ENCODE measurements at places on chromosomes 3 and 15.

DNA sequence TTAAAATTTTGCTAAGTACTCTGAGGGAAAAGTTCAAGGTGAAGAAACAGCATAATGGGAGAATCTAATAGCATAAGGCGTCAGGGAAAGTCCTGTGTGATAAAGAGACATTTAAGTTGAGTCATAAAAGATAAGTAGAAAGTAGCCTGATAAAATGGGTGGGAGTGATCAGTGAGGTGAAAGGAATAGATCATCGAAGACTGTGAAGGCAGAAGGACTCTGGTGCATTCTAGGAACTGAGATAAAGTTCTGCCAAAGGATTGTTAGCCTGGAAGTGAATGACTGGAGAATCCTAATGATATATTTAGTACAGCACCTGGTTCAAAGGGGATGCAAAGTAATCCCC is 149.9 kb downstream of the CFAP20DC start:
- no peak for DNase-seq

DNA sequence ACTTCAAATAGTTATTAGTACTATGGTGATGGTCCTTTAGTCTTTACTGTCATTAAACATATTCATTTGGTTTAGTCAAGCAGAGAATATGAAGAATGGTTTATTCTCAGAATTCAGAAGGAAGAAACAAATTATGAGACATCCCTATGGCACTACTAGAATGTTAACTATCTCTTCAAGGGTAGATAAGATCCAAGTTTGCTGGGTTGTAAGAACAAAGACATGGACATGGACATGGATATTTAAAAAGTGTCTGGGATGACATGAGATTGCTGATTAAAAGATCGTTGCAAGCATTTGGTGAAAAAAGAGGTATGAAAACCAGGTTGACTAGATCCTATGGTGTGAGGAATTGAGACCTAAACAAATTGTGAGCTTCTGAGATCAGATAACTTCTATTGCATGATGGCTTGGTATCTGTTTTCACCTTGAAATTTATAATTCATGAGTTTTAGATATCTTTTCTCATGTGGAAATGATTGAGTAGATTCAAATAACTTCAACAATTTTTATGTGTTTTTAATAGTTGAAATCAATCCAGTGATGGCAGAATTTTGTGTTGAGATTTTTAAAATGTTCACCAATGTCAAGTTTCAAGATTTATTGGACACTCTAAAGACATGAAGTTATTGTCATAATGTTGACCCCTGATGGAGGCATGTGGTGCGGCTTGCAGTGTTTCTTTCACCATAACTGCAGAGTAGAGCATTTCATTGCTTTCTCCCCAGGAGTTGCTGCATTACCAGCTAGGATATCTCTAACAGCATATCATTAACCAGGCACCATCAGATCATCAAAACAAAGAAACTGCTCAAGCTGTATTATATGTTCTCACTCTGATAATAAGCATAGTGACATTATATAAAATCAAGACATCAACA is 72.6 kb downstream of the NAALADL2 start:
- no peak for DNase-seq

DNA sequence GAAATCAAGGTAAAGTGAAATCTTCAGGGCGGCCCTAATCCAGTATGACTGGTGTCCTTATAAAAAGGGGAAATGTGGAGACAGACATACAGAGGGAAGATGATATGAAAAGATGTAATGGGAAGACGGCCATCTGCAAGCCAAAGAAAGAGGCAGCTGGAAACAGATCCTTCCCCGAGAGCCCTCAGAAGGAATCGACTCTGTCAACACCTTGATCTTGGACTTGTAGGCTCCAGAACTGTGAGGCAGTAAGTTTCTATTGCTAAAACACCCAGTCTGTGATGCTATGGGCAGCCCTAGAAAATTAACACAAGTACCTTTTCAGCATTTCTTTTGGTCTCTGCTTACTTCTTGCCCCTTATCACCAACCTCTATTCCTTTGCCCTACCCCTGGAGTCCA is 174.7 kb upstream of the TPM1 start:
- DNase-seq: no peak

GRCh38 chr15:30933293-30933692 is 29.6 kb downstream of the FAN1 start:
- no peak for DNase-seq

GRCh38 chr3:173742491-173742890 is 344.9 kb downstream of the NLGN1 start:
- DNase-seq: no peak

GRCh38 chr15:32933236-32933635 is 215.4 kb downstream of the GREM1 start:
- no peak for DNase-seq

GRCh38 chr3:169458752-169459151 is 204.8 kb downstream of the MECOM start:
- no peak for DNase-seq

DNA sequence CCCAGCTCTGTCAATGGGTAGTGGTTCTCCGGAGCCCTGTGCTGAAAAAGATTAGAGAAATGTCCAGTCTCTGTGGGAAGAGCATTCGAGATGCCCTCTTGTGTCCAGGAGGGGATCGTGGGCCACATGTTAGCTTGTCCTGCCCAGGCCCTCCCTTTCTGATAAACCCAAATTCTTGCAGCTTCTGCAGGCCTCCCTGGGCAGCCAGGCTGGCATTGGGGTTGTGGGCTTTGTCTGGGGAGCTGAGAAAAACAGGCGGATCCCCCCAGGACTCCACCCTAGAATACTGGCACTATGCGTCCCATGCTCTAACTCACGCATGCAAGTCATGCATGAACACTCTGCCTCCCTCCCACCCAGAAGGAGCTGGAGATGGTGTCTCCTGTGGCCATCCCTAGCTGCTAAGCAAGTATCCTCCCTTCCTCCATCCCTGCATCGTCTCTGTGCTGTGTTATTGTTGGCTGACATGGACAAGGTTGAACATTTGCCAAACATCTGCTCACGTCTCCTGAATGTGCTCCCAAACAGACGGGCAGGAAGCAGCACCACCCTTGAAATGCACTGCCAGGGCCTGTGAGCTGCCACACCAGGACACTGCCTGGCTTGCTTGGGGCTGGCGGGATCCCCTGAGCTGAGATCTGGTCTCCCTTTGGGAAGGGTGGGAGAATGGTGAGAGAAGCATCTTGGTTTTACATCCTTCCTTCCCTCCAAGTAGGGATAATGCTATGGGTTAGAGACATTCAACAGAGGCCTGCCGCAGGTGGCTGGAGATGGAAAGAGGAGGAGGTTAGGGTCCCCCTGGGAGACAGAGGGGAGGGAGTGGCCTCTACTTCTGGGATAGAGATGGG is 26.5 kb downstream of the CFAP161 start:
- DNase-seq: no peak

DNA sequence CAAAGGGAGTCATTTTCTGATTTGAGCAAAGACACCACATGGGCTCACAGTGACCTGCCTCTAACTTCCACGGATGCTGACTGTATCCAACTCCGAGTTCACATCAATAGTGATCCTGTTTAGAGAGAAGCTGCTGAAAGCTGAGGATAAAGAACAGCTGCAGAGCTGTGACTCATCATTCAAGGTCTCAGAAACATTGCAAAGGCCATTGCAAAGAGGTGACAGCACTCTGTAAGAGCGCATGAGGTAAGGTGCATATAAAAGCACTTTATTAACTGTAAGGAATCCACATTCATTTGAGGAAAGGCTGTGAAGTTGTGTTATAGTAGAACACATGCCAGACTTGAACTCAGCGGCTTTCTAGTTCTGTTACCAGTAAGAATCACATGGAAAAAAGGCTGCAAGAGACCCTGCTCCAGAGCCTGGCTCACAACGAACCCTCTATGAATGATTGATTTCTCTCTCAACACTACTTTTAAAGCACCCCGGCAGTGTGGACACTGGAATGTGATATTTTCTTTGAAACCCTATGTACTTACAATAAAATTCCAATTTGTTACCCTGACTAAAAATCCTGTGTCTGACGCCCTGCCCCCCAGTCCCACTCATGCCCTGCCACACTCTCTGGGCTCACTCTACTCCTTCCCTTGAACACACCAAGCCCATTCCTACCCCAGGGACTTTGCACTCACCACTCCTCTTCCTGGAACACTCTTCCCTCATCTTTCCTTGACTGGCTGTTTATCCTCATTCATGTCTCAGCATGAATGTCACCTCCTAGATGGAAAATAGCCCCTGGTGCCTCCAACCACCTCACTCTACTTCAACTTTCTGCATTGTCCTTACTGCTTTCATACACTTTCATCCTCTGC is 111.2 kb downstream of the LSM3 start:
- no peak for DNase-seq

DNA sequence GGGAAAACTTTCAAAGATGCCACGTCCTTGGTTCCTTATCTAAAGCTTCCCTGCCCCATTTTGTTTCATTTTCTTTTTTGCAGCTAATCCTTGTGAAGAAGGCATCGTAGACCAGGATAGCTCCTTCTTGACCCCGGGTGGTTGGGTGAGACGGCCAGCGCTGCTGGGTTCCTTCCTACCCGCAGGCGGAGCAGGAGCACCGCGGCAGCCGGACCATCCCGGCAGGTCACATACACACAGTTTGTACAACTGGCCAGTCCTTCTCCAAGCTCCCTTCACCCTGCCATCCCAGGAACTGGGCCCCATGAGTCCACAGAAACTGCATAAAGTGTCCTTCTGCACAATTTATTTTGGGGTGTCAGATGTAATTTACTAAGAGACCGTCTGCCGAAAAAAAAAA is 83.9 kb downstream of the MEGF11 start:
- no peak for DNase-seq

DNA sequence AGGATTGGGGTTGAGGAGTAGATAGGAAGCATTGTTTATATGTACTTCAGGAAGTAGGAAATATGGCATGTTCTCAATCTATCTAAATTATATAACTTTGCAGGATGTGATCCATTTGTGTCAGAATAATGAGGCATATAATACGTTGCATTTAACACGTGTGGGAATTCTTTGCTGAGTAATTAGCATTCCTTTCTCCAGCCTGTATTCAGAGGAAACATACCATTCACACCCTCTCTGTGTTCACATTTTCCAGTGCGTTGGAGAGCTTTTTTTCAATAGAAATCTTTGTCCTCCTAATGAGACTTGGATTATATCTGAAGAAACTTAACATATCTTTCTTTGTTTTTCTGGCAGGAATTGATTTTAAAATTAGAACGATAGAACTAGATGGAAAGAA is 33.0 kb upstream of the APH1B start:
- no peak for DNase-seq

GRCh38 chr15:59020322-59020721 is 32.9 kb downstream of the RNF111 start:
- no peak for DNase-seq

DNA sequence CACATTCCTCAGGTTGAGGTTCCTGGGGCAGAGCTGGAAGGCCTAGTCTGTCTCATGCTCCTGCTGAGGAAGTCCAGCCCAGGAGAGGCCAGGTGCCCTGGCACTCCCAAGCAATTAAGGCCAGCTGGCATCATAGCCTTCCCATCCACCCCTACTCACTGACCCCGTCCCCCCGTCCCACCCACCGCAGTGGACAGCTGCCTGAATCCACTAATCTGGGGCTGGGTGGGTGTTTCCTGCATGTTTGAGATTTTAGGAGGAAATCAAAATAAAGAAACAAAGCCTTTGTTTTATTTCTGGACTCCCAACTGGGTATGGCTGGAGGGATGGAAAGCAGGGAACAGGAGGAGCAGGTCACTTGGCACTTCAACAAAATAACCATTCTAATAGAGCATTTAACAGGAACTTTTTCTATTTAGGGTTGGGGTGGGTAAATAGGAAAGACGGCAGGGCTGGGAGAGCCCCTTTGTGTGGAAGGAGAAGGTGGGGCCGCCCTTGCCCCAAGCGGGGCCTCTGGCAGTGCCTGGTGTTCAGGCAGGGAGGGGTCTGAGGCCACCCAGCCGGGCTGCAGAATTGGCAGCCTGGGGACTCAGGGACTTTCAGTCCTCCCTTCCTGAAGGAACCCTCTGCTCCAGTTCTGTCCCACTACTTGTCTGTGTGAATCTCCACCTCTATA is 8.5 kb downstream of the MRAS start:
- no peak for DNase-seq

GRCh38 chr3:130081351-130081881 is at the start of gene ALG1L2:
Gene ALG1L2, plus strand, starts transcription at chr3:130081831. Its CDS starts 186 bp downstream, at chr3:130082017.
- DNase-seq: no peak

DNA sequence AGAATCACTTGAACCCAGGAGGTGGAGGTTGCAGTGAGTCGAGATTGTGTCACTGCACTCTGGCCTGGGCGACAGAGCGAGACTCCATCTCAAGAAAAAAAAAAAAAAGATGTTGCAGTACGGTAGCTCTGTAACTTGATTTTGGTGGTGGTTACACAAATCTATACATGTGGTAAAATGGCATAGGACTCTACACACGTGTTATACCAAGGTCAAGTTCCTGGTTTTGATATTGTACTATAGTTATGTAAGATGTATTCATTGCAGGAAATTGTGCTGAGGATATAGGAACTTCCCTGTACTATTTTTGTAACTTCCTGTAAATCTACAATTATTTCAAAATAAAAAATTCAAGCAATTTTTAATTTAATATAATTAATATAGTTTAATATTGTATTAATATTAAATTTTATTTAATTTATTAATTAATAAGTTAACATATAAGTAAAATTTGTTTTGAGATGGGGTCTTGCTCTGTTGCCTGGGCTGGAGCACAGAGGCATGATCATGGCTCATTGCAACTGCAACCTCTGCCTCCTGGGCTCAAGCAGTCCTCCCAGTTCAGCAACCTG is 9.9 kb downstream of the MYD88 start:
- DNase-seq: no peak

DNA sequence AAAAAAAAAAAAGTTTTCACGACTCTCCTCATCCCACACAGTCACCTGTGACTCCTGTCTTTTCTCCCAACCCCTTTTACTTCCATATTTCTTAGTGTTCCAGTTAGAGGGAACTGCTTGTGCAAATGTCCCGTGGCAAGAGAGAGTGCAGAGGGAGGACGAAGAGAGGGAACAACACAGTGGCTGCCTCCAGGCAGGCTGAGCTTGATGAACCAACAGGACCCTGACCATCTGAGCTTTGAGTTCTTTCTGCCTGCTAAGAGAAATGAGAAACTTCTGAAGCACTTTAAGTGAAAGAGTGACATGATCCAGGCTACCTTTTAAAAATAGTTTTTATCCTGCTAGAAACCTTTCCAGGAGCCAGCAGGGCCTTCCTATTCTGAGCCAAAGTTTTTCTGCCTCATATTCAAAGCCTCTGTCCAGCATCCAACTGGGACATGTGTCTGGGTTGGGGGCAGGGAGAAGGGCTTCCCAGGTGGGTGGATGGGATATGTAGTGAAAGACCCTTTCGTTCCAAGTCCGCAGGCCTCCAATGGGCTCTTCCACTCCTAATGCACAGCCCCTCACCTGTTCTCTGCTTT is 239.9 kb downstream of the OPA1 start:
- no peak for DNase-seq

GRCh38 chr3:52182196-52182595 is 15.8 kb upstream of the ALAS1 start:
- no peak for DNase-seq

DNA sequence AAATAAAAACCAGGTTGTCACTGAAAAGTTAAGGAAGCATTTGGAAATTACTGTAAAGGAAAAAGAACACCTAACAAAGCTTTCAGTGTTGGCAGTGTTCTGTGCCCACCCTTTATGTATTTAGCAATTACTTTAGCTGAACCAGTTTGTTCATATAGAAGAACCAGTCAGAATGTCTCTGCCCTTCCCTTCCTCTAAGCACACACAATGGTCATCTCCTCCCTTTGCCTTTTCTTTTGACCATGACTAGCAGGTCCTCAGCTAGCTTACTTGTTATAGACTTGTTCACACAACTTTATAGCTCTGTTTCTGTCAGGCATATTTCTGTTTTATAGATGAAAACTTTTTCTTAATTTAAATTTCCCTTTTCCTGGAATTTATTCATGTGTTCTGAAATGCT is 59.6 kb downstream of the AKAP13 start:
- no peak for DNase-seq

All from T-helper 1 cell (primary cell).